OCI-M1 (cell line): ENCODE measurements at places on chromosomes 1 and 21.

GRCh38 chr1:14507262-14507661 lies 91.2 kb upstream of the KAZN start:
- no peak for DNase-seq

- DNase-seq = peak; percentile 38
These were observed 167.3 kb downstream of the ZZZ3 start for GRCh38 chr1:77514921-77515776.

GRCh38 chr1:155648207-155649147 lies 38.5 kb downstream of the MSTO1 start:
- DNase-seq = peak; percentile 75

- no peak for DNase-seq
These were observed 112.1 kb upstream of the SLC45A1 start for GRCh38 chr1:8205771-8206170.

- DNase-seq = peak; percentile 92
These were observed 285.6 kb downstream of the ASTN1 start for GRCh38 chr1:176878750-176879536.

GRCh38 chr21:45478115-45478801 lies 64.0 kb downstream of the SLC19A1 start:
- DNase-seq = peak; percentile 91

DNA sequence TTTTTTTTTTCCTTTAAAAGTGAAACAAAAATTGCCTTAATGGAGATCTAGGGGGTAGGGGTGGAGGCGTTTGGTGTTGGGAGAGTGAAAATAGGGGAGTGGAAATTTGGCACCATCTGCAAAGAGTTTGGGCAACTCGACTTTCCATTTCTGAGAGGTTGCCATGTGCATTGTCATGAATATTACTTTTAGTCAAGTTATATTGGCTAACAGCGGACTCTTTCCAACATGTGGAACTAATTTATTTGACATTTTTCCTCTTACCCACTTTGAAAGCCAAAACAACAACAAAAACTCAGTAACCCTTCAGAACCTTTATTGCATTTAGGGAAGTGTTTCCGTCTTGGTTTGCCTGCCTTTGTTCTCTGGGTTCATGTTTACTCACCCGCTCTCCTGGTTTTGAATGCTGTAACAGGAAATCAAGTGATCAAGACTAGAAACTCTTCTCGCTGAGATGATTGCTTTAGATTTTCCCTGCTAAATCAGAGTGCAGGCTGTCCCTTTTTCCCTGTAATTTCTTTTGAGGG lies 70.4 kb downstream of the CACHD1 start:
- no peak for DNase-seq

- DNase-seq = no peak
These were observed 174.0 kb upstream of the ATP1B1 start for GRCh38 chr1:168932539-168932938.

DNA sequence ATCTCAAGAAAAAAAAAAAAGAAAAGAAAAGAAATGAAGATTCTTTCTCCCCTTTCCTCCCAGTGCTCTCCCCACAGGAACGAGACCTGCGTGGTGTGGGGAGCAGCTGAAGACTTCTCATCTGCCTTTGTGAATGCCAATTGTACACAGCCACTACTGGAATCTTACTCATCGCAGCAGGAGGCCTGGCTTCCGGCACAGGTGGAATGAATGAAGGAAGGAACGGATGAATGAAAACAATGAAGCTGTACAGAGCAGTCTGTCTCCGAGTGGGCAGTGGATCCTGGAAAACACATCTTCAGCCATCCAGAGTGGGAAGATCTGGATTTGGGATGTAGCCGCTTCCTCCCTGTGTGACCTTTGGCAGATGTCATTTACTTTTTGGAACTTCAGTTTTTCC lies 64.9 kb downstream of the RUNX3 start:
- DNase-seq = no peak

- no peak for DNase-seq
These were observed 9.3 kb downstream of the PSMG1 start for GRCh38 chr21:39173716-39174680.
